Tongue (tissue), 3 donors: ENCODE measurements at places on chromosomes 6 and 20. TPM values are rescaled to one million over a fixed set of nuclear protein-coding genes. Genes with fewer than 3 reads are reported as not detected.

The HCK gene
- 3.7 TPM for total RNA-seq

The EGFL8 gene
- 31.3 TPM for total RNA-seq

DNA sequence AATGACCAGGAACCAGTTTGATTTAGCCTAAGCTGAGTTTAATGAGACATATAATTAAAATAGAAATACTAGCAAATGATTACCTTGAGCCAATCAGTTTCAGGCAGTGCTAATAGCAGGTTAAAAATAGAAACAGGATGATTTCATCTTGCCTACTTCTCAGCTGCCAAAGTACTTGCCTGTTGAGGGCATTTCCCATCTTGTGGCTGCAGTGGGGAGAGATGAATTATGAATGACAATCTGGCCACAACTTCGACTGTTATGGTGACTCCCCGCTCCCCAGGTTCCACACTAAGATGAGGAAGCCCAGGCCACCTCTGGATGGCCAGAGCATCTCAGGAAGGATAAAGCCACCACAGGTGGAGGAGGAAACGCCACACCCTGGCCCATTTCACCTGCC lies 31.3 kb downstream of the MBOAT1 start:
- DNase-seq, result no peak

GRCh38 chr20:57620274-57620990 lies at the start of gene ZBP1:
TSS of gene ZBP1 (minus strand) at chr20:57620426. CDS start at chr20:57620295, 131 bp downstream.
- DNase-seq, result peak; percentile 19

GRCh38 chr20:21368791-21369190 lies 28.5 kb downstream of the NKX2-4 start:
- DNase-seq, result no peak

- peak; percentile 88 for DNase-seq
Measured at GRCh38 chr20:58870293-58871014, 17.9 kb downstream of the GNAS start.
